NCI-H2107 (cell line): ENCODE measurements at places on chromosomes 16 and 17.

GRCh38 chr17:55285340-55286301 is 20.9 kb downstream of the HLF start:
- peak; percentile 20 for DNase-seq

- no peak for DNase-seq
These were observed 90.1 kb downstream of the XYLT1 start for GRCh38 chr16:17380613-17381012.

DNA sequence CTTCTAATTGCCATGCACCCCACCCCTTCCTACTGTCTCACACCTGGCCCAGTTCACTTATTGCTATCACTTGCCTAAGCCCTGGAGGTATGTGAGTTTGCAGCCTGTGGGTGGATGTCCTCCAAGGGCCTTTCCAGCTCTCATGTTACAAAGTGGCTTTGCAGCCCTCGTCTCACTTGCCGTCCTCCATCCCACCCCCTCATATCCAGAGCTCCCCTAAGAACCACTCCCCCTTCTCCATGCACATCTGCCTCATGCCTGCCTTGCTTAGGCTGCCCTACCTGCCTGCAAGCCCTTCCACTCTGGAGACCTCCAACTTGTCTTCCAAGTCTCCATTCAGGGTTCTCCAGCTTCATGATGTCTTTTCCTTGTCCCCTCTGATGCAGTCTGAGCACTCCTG is 119.4 kb upstream of the NLRP1 start:
- DNase-seq, result no peak

DNA sequence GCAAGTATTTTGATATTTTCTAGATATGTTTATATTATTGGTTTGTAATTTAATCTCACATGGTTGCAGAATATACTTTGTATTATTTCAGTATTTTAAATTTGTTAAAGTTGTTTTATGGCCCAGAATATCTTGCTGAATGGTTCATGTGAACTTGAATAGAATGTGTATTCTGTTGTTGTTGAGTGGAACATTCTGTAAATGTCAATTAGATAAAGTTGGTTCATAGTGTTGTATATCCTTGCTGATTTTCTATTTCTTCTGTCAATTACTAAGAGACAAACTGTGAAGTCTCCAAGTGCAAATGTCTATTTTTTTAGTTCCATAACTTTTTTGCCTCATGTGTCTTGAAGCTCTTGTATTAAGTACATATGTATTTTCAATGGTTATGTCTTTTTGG is 411.7 kb downstream of the NPIPA7 start:
- DNase-seq, result no peak

DNA sequence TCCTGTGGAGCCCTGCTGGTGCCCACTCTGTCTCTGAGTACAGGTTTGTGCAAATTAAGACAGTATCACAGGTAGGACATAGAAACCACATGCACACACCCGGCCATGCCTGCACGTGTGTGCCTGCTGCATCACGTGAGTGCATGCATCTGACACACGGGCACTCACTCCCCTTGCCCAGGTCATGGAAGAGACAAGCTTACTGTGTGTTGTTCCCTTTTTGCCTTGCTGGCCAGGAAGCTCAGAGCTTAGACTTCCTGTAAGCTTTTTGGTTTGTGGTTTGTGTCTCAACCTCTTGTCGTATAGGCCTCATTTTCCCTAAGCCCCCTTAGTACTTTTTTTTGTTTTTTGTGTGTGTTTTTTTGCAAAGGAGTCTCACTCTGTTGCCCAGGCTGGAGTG is 25.0 kb downstream of the ZNF469 start:
- DNase-seq, result no peak
